ENCODE measurements at places on chromosomes 13 and 19.

GRCh38 chr13:110390567-110390966 lies 83.5 kb downstream of the COL4A2 start:
- no peak for DNase-seq

- DNase-seq = no peak
Observed at GRCh38 chr13:99431927-99432608, 69.2 kb upstream of the TM9SF2 start.

DNA sequence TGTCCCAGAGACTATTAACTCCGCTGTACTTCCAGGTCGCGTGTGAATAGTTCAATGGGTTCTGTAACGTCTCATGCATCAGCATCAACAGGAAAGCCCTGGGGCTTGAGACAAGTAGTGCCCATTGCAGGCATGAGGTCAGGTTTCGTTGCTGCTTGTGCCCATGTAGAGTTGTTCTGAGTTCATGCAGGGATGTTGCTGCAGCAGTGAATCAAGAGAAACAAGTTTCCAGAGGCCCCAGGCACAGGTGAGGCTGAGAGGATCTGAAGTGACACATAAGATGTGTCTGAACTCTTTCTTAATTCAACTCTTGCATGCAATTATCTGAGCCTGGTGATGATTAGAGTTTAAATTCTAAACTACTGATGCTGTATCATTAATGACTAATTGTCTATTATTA lies 8.6 kb upstream of the ZNF283 start:
- no peak for DNase-seq

- DNase-seq = no peak
Observed at GRCh38 chr13:28286263-28286662, 147.9 kb downstream of the PAN3 start.

GRCh38 chr13:51763486-51763885 lies 40.5 kb downstream of the DHRS12 start:
- no peak for DNase-seq

GRCh38 chr19:7901337-7901736 lies 2.3 kb upstream of the MAP2K7 start:
- DNase-seq = no peak

DNA sequence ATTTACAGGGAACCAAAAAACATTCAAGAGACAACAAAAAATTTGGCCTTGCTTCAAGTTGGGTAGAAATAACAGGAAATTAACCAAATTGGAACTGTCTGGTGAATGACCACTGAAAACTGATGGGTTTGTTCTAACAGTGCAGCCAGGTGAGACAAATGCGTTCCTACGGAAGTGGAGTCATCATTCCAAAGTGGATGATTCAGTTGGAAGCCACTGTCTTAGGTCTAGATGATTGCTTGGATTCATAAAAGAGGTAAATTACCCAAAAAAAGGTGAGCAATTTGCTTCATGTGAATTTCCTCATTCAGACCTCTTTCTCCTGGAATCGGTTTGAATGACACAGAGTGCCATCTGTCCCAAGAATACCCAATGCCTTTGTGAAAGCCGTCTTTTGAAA lies 87.1 kb upstream of the IPO5 start:
- no peak for DNase-seq

DNA sequence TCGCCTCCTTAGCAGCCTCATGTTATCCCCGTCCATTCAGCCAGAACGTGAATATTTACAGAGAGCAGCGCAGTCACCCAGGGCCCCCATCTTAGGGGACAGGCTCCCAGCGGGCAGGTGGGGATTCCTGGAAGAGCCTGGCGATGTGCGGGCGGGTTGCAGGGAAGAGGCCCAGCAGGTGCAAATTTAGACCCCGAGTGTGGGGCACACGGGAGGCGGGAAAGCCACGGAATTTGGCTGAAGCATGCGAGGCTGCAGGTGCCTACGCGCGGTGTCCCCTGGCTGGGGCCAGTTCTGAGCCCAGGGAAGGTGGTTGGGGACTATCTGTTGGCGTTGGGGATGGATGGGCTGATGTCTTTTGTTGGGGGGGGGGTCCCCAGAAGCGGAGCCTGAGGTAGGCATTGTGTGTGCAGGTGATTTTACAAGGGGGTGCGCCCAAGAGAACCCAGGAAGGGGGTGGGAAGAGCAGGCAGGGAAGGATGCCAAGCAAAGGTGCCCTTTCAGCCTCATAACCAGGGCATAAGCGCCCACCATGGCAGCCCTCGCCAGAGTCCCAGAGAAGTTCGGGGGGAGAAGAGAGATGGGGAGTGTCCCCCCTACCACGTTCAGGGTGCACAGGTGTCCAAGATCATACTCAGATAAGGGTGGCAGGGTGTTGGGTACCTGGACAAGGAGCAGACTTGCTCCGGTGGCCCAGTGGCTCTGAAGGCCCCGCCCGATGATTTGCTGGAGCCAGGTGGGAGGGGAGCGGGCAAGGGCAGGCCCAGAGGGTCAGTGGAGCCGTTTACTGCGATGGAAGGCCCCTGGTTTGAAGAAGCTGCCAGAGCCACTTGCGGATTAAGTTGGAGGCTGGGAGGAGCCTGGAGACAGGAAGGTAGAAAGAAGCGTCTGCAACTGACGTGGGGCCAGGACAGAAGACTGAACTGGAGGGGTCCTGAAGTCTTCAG lies 1.2 kb downstream of the TPGS1 start:
- DNase-seq = no peak

GRCh38 chr13:60945396-60945795 lies 470.3 kb downstream of the PCDH20 start:
- DNase-seq = no peak

DNA sequence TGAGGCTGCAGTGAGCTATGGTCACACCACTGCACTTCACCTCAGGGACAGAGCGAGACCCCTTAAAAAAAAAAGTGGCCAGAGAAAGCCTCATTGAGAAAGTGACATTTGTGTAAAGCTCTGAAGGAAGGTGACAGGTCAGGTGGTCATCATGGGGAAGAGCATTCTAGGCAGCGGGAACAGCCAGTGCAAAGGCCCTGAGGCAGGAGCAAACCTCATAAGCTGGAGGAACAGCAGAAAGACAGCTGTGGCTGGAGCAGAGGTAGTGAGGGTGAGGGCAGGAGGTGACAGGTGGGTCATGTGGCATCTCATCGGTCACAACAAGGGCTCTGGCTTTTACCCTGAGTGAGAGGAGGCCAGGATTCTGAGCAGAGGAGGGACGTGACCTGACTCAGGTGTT lies 64.4 kb downstream of the RYR1 start:
- DNase-seq = no peak

DNA sequence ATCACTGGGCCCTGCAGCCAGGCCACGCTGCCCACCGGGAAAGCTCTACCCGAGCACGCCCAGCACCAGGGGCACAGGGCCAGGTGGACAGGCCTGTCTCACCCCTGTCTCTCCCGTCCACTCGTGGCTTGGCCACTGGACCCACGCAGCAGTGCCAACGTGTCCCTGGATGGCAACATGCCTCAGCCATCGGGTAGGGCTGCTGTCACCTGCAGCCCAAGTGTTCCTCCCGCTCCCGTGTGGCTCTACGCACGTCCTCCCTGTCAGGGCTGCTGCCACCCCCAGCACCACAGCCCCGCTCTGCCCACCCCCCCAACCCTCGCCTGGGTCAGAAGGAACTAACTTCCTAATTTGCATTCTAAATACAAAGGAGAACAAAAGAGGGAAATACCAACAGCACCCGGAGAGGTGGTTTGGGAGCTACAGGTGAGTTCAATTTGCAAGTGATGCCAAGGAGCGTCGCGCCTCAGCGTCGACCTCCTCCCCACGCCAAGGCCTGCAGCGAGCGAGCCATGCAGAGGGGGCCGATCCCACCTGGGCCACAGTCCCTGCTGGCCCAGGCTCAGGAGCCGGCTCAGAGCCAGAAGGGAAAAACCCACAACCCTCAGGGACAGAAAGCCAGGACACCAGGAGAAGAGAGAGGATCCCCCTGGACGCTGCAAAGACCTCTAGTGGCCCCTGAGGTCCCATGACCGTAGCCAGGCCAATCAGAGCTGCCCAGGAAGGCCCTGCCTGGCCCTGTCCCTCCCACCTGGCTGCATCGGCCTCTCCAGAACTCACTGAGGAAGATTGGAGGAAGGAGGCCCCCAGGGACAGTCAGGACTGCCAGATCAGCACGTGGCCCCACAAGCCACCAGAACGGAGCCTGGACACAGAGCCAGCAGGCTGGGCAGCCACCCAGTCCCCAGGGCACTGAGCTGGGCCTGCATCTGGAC lies 128.4 kb upstream of the SPACA7 start:
- no peak for DNase-seq

- DNase-seq = no peak
Observed at GRCh38 chr19:35327642-35328041, 1.3 kb upstream of the CD22 start.

- no peak for DNase-seq
Observed at GRCh38 chr13:41332829-41333228, 21.8 kb downstream of the NAA16 start.

GRCh38 chr19:36488118-36488845 lies 1.1 kb downstream of the ZNF566 start:
- DNase-seq = no peak

- DNase-seq = no peak
Observed at GRCh38 chr13:41917641-41918040, 43.3 kb downstream of the VWA8 start.

- peak; percentile 47 for DNase-seq
Observed at GRCh38 chr13:30463787-30464495, 1.8 kb downstream of the HMGB1 start.

DNA sequence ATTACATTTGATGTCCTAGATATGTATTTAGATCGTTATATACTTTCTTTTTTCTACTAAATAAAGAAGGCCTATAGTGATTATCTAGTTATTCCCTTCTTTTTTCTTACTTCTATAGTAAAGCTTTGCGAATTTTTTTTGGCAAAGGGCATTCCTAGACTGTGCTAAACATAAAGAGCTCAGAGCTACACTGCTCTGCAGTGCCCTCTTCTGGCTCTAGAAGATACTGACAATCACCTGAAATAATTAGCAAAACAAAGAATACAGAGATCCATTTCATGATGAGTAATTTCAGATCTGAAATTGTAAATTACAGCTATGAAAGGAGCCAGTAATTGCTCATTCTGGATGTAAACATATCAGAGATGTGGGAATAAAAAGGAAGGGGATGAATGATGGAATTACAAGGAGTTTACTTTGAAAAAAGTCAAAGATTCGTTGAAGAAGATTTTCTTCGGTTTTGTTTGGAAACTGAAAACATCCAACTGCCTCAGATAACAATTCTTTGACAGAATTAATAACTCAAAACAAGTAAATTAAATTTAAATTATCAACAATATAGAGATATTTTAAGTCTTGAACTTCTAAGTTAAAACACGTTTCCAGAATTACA lies 288.5 kb downstream of the NALCN start:
- DNase-seq = no peak

GRCh38 chr13:41847216-41847615 lies 113.7 kb downstream of the VWA8 start:
- no peak for DNase-seq

- no peak for DNase-seq
Observed at GRCh38 chr19:13078381-13078780, 24.3 kb downstream of the LYL1 start.

DNA sequence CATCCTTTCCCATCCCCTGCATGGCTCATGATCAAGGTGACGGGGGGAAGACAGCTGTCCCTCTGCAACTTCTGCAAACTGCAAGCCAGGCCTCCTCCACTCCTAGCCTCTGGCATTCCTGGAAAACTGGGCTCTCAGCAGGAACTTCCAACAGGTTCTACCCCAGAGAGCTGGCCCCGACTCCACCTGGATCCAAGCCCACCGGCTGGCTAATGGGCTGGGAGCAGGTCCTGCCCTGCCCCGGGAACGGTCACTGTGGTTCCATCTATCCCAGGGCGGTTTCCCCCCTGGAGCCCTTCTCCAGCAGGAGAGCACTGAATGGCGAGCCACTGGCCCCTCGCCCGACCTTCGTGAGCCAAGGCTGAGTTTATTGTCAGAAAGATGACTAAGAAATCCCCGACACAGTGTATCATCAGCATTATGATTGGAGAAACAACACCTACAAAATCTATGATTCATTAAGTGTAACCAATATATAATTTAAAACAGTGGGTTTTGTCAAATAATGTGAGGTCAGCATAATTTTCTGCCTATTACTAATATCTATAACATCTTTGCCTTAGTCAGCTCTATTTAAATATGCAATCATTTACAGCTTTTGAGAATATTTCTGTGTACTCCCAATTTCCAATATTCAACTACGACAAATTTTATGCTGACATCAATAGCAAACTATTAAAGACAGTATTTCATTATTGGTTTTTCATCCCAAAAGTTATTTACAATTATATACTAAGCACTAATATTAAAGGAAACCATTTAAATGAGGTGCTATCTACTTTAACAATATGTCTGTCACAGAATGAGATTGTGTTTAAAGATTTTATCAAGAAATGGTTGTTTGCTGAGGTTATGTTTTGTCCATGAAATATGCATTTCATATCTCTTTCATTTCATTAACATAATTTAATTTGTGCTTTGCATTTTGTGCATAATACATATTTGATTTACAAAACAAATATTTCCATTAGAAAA lies 133.0 kb downstream of the URI1 start:
- DNase-seq = no peak

- no peak for DNase-seq
Observed at GRCh38 chr13:92460479-92460878, 766.1 kb upstream of the GPC6 start.

DNA sequence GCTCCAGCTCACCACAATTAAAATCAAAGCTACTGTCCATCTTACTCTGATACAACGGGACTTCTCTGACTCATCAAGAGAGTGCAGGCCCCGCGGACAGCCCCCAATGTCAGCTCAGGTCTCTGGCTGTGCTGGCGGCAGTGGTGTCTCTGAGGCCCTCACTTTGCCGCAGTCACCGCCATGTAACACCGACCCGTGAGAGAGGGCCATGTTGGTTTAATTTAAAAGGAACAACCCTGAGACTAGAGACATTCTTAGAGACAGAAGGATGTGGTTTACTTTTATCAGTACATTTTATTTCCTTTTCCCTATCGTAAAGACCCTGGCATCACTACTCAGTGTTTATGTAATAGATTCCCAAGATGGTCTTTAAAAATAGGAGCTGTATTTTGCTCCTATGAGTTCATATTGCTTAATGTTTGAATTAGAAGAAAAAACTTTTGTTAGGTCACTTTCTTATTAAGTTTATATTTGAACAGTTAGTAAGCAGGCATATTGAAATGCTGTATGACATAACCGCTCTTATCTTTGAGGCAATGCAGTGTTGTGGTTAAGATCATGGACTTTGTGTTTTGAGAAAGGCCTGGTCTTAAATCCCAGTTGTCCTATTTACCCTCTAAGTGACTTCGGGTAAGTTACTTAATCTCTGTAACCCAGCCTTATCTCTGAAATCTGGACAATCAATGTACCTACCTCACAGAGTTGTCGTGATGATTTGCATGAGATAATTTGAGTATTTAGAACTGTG lies 23.4 kb downstream of the DGKH start:
- no peak for DNase-seq

GRCh38 chr13:24027494-24027893 lies 130.2 kb upstream of the C1QTNF9B start:
- no peak for DNase-seq

GRCh38 chr13:93814658-93815057 lies 588.1 kb downstream of the GPC6 start:
- DNase-seq = no peak

- DNase-seq = no peak
Observed at GRCh38 chr19:46913852-46914430, 53.1 kb downstream of the ARHGAP35 start.

GRCh38 chr19:2333807-2334211 lies 5.3 kb downstream of the SPPL2B start:
- no peak for DNase-seq
